ENCODE measurements at places on chromosomes 13 and 19.

DNA sequence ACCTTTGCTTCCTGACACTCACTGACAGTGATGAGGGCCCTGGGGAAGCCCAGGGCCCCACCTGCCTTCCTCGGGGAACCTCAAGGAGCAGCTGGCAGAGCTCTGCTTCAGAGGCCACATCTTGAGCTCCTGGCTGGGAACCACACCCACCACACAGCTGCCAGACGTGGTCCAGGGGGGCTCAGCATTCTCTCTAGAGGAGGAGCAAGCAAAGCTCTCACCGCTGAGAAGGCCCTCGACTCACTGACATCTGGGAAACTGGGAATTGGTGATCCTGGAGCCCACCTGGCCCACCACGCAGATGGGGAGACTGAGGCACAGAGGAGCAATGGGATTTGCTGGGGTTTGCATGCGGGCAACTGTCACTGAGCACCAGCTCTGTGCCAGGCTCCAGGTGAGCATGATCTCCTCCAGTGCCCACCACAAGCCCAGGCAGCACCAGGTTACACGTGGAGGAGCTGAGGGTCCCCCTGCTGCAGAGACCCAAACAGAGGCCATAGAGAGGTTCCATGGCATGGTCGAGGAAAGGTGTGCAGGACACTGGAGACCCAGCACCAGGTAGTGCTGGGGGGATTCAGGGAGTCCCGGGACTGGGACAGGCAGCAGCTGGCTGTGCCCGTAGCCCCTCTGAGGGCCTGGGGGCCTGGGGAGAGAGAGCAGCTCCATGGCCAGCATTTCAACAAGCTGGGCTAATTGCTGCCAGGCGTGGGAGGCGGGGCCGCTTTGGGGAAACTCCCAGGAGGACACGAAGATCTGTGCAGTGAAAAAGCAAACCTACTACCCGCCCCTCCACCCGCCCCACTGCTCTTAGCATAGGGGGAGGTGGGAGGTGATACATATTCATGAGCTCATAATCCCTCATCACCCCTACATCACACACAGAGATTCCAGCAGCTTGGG, 33.4 kb downstream of the PEPD start:
- no peak for DNase-seq

DNA sequence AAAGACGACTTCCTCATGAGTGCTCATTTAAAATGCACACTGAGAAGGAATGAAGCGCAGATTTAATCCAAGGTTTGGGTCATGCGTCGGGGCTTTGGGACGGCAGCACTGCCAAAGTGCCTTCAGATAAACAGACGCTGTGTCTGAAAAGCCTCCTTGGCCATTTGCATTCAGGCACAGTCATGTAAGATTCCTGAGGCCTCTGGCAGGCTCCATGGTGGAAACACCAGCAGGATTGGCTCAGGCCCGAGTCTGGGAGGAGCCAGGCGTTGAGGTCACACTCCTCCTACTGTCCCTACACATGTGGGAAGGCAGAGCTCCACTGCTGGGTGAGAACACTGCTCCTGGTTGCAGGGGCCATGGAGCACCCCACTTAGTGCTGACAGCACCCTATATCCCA, 113.3 kb upstream of the KL start:
- no peak for DNase-seq

DNA sequence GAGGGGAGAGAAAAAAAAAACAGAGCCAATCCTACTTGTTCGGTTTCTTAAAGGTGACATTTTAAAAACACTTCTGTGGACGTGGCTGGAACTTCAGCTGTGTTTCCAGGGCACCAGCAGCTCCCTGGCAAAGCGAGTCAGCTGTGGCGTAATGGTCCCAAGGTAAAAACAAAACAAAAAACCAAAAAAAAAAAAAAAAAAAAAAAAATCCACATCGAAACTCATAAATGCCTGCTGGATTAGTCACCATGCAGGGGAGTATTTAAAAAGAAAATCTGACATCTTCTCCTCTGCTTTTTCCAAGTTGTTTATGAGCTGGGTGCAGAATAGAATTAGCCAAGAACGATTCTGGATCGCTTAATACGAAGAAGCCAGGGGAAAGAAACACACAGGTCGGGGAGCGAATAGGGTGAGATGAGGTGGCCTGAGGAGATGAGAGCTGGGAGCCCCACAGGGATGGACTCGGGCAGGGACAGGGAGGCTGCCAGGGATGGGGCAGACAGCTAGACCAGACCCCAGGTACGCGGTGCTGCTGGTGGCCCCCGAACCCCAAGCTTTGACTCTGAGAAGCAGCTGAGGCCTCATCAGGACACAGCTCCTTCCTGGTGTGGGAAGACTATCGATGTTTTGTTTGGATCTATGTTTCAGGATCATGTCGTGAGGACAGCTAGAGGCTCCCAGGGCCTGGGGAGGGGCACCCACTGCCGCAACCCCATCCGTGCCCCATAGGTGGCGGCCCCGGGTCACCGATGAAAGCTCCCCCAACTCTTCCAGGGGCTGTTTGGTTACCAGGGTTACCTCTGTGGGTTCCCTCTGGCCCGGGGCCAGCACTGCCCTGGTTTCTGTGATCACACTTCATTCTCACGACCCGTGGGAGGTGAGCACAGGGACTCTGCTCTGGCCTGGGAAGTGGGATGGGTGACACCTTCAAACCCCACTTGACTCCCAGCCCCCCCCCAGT, 3.1 kb upstream of the CTXN1 start:
- DNase-seq = peak; percentile 51

- DNase-seq = no peak
These were observed 362.5 kb downstream of the TDRD3 start for GRCh38 chr13:60759499-60759898.

DNA sequence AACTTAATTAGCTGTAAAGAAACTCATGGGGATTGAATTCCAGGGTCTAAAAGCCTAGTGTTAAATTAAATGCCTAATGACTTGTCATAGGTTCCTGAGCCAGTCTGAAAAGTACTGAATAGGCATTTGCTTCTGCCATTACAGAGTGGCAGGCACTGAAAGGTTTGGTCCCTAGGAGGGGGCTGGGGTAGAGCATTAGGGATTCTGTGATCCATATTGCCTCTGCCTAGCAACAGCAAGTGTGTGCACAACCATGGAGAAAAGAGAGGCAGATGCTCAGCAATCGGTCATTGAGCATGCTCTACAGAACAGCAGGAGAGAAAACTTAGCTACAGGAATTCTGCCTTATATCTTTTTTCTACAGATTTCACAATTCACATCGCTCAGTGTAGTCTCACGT, 133.5 kb downstream of the TRPC4 start:
- DNase-seq = no peak

- DNase-seq = no peak
These were observed 1.9 kb downstream of the ISYNA1 start for GRCh38 chr19:18435842-18436670.

GRCh38 chr13:36148446-36148845, 17.3 kb upstream of the DCLK1 start:
- DNase-seq = no peak

DNA sequence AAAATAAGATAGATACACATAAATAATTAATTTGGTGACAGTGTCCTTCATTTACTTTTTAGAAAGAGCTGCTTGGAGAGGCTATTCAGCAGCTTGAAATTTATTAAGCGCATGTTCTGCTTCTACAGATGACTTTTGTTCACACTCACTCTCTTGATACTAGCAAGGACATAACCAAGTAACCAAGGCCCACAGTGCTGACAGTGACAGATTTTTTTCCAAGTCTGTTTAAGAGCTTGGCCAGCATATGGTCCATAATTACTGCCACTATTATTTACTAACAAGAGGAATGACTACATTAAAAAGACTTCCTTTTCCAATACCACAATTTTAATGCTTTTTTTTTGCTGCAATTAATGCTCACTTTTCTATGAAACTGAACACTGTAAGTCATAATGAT, 673.7 kb upstream of the MIR17HG start:
- no peak for DNase-seq

GRCh38 chr13:112062571-112063570, 4.1 kb upstream of the SOX1 start:
- DNase-seq = no peak

GRCh38 chr13:50979187-50979586, 69.6 kb downstream of the RNASEH2B start:
- DNase-seq = no peak

- DNase-seq = no peak
These were observed 3.2 kb downstream of the ZNF446 start for GRCh38 chr19:58479303-58479702.

DNA sequence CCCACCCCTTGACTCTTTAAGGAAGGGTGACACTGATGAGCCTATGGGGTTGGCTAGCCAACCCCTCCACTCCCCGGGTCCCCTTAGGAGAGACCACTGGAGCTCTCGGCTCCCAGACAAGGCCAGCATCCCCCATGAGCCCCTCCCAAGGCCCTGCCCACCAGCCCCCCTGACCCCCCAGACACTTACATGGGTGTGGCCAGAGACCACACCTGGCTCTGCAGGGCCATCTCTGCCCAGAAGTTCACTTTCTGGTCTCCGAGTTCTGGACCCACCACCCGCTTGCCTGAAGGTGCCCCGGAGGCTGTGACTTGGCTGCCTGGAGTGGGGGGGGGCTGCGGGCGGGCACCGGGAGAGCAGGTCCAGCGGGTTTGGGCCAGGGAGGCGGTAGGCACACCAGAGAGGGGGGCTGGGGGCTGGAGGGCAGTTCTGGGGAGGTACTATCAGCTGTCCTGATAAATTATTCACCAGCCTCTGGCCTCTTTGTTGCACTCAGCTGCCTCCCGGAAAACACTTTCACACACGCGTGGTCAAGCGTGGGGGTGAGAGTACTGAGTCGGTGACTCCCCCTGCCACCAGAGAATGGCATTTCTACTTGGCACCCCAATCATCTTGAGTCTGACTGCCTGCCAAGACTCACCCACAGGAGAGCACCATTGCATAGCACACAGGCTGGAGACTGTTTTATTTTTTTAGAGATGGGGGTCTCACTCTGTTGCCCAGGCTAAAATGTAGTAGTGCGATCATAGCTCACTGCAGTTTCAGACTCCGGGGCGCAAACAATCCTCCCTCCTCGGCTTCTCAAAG, at the start of gene PALM3:
PALM3 (minus strand) TSS at position 326 of the 807 bp plus-strand sequence; CDS start at position 230, 96 bp downstream.
- DNase-seq = no peak

GRCh38 chr19:37914908-37915307, 7.9 kb downstream of the SIPA1L3 start:
- no peak for DNase-seq

- no peak for DNase-seq
These were observed 97.4 kb downstream of the ZC3H13 start for GRCh38 chr13:45954836-45955800.

GRCh38 chr19:42229855-42230351, 9.8 kb downstream of the ZNF526 start:
- DNase-seq = no peak

DNA sequence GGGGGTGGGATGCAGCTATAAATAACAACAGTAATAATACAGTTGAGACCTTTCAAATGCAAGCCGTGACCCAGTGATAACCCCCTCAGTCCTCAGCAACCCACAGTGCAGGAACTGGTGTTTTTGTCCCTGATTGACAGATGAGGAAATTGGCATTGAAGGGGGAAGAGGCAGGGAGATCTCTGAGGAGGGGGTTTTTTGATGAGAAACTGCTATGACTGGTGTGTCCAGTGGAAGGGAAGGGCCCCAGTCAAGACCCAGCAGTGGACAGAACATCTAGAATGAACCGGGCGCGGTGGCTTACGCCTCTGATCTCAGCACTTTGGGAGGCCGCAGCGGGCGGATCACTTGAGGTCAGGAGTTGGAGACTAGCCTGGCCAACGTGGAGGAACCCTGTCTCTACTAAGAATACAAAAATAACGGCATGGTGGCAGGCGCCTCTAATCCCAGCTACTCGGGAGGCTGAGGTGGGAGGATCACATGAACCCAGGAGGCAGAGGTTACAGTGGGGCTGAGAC, 1.9 kb downstream of the MAP1S start:
- DNase-seq = no peak

- DNase-seq = no peak
These were observed 5.0 kb upstream of the YJU2 start for GRCh38 chr19:4241824-4242430.

- no peak for DNase-seq
These were observed 242.6 kb downstream of the DCT start for GRCh38 chr13:94236872-94237271.

DNA sequence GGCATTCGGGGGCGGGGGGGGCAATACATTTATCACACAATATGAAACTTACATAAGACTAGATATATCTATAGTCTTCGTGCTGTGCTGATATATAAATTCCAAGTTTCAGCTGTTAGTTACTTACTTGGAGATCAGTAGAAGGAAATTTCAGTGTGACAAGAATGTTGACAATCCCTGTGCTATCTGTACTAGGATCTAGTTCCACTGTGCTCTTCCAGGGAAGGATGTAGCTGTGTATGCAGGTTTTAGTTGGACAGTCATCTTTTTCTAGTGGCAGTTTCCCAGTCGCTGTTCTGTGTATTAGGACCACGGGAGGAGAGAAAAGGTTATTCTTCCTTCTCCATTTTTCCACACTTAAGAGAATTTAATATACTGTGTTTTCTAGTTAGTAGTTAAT, 3.2 kb upstream of the TRIM13 start:
- DNase-seq = no peak

- DNase-seq = peak; percentile 59
These were observed 6.2 kb downstream of the HRC start for GRCh38 chr19:49148784-49149651.

DNA sequence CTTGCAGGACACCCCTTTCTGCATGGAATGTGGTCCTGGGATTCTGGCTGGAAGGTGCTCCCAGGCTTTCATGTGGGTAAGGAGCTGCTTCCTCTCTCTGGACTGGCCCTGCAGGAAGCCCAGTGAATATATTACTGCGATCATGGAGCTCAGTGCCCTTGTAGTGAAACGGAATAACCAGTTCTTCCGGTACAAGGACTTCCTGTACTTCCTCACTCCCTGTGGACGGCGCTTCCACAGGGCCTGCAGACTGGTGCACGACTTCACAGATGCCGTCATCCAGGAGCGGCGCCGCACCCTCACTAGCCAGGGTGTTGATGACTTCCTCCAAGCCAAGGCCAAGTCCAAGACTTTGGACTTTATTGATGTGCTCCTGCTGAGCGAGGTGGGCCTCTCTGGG, 8.0 kb downstream of the CYP4F8 start:
- no peak for DNase-seq

DNA sequence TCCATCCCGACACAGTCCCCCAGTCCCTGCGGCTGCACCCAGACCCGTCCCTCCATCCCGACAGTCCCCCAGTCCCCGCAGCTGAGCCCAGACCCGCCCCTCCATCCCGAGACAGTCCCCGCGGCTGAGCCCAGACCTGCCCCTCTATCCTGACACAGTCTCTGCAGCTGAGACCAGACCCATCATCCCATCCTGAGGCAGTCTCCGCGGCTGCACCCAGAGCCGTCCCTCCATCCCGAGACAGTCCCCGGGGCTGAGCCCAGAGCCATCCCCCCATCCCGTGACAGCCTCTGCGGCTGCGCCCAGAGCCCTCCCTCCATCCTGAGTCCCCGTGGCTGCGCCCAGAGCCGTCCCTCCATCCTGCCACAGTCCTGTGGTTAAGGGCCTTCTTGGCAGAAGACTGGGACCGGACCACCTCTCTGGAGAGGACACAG, 28.8 kb upstream of the TMEM255B start:
- DNase-seq = no peak

- no peak for DNase-seq
These were observed 24.2 kb downstream of the NEK5 start for GRCh38 chr13:52104624-52105023.

Measured in stimulated activated CD8-positive, alpha-beta memory T cell treated with anti-CD3 and anti-CD28 coated beads, Interleukin-12 subunit alpha, Interleukin-12 subunit beta, amount 100 ng/mL, for 1 hour (primary cell).